ENCODE measurements at places on chromosomes 5 and 9.

DNA sequence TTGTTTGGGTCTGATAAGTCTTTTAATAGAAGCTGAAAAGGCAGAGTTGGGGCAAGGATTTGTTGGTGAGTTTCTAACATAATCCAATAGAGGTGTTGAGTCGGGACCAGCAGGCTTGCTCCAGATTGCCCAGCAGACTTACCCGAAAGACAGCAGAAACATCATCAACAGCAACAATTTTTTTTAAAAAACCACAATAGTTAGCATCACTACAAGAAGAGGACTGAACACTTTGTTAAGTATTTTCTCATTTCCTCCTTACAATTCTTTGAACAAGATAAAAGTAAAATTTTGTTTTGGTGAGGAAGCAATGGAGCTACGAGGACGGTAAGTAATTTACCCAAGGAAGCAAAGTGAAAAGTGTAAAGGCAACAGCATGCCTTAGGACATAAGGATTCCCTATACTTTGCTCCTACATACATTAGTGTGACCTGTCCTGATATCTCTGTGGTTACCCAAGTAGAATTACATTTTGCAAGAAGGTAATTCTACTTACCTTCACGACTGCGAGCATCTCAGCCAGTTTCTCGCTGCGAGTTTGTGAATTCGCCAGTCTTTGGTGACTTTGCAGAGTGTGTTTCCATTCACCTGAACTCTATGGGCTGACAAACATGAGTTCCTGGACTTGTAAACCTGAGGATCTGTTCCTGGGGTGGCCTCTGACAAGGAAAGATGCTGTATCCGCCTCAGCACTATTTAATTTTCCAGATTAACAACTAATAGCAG lies 13.2 kb downstream of the ITK start:
- no peak for DNase-seq

GRCh38 chr5:101296477-101296876 lies 393.4 kb upstream of the ST8SIA4 start:
- DNase-seq, result no peak

DNA sequence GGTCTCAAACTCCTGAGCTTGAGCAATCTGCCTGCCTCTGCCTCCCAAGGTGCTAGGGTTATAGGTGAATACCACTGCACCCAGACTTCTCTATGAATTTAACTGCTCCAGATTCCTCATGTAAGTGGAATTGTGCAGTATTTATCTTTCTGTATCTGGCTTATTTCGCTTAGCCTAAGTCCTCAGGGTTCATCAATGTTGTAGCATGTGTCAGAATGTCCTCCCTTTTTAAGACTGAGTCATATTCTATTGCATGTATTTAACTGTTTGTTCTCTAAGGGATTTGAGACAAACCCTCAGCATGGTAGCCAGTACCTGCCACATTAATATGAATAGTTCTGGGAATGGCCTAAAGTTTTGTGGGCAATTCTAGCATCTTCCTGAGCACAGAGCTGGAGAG lies 53.9 kb upstream of the TUT7 start:
- no peak for DNase-seq

- no peak for DNase-seq
Measured at GRCh38 chr5:180074462-180074861, 2.9 kb upstream of the RNF130 start.

DNA sequence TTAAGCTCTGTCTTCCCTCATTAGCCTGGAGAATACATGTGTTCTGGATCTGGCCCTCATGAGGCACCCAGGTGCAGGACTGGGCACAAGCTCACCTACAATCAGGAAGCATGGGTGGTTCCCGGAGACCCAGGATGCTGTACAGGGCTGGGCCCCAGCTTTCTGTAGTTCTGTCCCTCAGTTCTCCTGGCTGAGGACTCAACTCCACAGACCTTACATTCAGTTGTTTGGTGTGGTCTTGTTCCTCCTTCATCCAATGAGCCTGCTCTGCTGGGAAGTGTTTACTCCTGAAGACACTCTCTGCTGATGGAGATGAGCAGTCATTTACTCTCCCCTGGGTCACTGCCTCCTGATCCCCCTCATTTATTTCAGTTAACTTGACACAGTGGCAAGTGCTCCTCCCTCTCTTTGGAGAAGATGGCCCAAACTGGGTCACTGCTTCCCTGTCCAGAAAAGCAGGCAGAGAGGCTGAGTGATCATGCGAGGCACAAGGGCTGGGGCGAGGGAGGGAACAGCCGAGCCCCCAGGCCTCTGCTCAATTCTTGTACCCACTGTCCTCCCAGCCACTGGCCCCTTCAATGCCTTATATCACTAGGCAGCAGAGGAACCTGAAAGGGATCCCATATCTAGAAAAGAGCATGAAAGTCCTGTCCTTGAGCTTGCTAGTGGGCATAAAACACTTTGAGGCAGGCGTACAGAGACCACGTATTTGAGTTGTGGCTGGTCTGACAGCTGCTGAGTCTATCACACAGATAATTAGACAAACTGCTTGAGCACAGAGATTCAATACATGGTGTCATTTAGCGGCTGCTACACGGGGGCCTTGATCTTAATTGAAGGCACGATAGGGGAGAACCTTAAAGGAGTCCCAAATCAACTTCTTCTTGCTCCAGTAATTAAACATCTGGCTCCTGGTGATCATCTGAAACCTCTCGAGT lies 221.7 kb downstream of the FSTL4 start:
- DNase-seq, result no peak

DNA sequence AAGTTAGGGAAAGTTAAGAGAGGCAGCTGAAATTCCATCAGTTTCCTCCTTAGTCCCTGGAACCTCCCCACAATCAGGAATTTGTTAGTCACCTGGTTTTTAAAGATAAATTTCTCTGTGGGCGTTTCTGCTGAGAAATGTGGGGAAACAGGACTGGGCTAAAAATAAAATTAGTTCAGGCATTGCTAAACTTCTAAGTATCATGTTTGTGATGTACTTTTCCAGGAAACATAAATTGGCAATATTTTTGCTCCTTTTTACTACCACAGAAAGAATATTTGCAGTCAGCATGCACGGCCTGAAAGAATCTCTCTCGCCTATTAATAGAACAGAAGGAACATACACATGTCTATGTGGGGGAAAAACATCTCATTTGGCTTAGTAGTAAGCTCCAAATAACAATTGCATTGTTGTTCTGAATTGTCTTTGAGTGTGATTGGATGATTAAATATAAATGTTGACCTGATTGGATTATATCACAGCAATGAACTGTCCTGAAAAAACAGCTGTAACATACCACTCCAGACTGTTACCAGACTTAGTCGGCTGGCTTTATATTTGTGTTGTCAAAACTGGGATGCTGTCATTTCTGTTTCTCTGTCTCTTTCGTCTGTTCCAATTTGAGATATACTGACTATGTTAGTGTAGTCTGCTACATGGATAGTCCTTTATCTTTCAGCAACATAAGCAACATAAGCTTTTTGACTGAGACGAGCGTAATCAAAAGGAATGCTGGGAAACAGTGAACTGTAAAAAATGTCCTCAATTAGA lies 12.9 kb downstream of the TJP2 start:
- DNase-seq, result no peak
